Hematopoietic multipotent progenitor cell (in vitro differentiated cells): ENCODE measurements at places on chromosomes 2 and 18. TPM values are rescaled to one million over a fixed set of nuclear protein-coding genes. Genes with fewer than 3 reads are reported as not detected.

DNA sequence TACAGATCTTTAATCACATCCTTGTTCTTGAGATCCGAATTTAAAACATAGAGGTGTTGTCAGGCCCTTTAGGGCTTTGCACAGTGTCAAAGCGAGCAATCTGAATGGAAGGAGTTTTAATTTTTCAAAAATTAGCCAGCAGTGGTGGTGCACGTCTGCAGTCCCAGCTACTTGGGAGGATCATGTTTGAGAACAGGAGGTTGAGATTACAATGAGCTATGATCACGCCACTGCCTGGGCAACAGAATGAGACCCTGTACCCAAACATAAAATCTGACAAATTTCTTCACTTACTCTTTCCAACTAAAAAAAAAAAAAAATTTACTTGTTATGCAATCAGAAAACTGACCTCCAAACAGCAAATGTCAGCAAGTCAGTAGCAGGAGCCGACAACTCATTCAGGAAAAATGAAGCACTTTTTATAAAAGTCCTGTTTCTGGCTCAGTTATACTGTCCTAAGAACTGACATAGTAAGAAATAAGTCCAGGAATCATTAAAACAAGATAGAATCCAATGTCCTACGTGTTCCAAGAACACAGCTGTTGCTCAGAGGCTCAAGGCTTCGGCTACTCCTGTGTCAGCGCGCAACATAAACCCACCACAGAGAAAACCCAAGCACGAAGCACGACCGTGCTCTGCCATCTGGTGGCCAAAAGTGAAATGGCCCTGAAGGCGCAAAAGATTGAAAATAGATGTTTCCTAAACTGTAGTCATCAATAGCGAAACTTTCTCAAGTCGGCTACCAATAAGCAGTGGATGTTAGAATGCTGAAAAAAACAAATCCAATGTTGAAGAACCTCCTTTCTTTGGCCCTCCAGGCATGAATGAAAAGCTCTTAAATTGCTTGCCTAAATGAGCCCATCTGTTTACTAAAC is 138.1 kb downstream of the INO80D start:
- peak; percentile 16 for DNase-seq

DNA sequence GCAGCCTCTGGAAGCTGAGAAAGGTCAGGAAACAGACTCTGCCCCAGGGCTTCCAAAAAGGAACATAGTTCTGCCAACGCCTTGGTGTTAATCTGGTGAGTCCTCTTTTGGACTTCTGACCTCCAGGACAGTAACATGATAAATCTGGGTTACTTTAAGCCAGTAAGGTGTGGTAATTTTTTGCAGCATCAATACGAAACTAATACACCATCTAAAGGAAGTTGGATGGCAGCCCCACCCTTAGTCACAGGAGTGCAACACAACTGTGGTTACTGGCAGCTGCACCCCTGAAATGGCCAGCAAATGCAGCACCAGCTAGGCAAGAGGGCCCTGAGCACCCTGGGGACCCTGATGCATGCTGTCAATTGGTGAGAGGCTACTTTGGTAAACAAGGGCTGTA is 25.8 kb downstream of the CREG2 start:
- DNase-seq: no peak

- no peak for DNase-seq
These were observed 12.0 kb upstream of the C2orf66 start for GRCh38 chr2:196821195-196821594.

The PTPRN gene
- under 0.01 TPM for total RNA-seq

DNA sequence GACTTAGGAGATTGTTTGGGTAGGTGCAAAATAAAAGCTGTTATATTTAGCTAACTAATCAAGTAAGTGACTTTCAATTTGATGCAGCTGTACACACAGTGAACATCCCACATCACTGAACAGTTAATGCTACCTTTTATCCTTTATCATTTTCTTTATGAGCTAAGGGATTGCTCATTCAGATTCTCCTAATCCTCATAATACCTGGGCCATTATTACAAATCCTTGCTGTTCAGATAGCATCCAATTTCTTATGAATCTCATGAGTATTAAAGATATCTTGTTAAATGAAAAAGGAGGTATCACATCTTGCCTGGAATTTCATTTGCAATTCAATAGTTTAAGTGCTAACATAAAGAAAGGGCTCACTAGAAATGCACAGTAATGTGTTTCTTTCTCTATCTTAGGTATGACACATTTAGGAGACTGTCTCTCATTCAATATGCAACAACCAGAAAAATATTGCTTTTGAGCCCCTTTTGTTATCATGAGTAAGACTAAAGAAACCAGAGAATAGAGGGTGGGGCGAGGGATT is 918.5 kb downstream of the CBLN2 start:
- no peak for DNase-seq

The KCNK3 gene
- total RNA-seq: under 0.01 TPM

The SOX11 gene
- not detected for total RNA-seq

DNA sequence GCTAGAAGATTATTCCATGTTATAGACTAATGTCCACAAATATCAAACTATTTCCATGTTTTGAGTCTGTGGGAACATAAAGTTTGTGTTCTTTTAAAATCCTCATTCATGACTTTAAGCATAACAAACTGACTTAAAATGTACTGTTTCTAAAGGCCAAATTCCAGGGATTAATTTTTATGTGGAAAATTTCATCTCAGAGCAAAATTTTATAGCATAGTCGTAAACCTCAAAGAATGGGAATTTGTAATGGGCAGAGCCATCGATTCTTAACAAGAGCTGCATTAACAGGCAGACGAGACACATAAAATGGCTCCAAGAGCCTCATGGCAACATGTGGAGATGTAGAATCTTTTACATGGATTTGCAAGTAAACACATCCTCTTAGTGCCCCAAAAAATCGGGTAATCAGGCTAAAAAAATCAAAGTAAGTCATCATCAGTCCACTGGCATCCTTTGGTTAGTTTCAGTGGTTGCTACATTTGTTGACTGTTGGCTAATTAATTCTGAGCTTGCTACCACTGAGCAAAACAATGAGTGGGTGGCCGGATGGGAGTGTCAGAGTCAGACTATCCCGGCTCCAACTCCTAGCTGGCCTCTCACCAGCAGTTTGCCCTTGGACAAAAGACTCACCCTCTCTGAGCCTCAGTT is 119.6 kb downstream of the FAM210A start:
- DNase-seq: no peak

- DNase-seq: peak; percentile 59
These were observed 99.8 kb downstream of the UXS1 start for GRCh38 chr2:106094131-106094841.

DNA sequence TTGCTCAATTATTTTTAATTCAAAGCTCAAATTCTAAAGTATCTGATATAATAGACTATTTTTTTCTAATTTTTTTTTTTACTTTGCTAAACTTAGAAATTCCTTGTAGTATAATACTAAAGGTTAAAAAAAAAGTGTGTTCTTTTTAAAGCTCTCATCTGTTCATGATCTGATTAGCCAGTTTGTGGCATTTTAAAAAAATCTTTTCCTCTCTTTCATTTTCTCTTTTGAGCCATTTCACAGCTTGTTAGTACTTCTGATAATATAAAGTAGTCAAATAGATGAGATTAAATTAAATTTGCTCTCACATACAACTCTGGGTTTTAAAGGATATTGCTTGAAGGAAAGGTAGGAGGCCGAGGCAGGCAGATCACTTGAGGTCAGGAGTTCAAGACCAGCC is 40.7 kb upstream of the NEMP2 start:
- peak; percentile 68 for DNase-seq

The LRRC30 gene
- total RNA-seq: not detected

DNA sequence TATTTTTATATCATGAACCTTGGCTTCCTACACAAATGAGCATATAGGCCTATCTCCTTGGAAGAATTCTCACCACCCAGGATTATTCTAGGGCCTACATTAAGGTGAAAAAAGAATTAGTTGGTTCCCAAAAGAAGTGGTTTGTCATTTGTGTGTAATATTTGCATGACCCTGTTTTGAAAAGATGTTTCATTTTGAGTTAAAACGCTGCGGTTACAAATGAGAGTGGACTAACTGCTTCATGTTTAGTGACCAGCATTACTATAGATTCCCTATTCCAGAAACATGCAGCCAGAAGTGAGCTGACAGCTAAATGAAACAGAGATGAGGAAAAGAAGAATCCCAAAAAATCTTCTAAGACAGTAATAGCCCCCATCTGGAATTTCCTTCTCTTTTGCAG is 44.1 kb upstream of the TMEM178A start:
- DNase-seq: no peak

- DNase-seq: peak; percentile 37
These were observed 48.0 kb downstream of the TRABD2A start for GRCh38 chr2:84832772-84833461.

DNA sequence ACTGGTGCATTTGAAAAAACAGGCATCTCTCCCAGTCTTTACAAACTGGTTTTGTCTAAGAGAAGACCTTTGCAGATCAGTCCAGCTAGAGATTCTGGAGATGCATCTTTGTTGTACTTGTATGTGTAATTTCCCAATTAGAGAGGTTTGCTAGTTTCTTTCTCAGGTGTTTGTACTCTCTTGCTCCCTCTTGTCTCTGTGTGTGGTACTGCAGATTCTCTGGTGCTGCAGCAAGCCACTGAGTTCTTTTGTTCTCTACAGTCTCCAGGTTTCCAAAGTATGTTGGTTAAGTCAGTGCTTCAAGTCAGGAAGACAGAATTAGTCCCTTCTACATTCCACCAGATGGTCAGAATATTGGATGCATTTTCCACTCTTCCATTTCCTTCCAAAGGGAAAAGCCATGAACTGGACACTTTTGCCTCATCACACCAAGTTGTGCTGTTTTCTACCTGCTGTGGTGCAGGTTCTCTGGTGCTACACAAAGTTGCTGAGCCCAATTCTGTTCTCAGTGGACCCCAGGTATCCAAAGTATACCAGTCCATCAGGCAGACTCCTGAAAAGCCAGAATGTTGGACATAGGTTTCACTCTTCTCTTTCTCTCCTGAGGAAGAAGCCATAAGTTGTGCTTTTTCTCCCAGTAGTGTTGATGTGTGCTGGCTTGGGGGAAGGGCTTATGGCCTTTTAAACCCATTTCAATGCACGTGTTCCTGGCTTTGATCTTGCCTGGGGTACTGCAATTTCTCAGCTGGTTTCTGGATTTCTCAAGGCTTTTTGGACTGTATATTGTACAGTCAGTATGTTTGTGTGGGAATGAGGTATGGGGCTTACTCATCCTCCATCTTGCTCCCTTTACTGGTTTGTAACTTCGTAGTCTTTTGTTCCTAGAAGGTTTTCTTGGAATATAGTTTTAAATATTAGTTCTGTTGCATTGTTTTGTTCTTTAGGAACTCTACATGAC is 29.8 kb downstream of the EPC2 start:
- no peak for DNase-seq

DNA sequence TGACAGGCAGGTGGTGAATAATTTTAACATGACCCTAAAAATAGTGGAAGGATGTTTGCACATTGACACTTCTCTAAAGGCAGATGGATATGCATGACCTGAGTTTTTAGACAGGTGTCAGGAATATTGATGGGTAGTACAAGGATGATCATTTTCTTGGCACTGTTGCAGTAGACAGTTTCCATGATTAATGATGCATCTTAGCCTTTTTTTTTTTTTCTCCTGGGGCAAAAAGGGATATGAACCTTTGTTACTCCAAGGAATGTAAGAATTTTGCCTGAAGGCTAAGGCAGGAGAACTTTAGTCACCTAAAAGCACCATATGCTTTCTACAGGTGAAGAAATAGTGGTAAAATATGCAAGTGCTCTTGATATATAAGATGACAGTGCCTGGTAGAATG is 136.3 kb upstream of the CAVIN2 start:
- DNase-seq: no peak

DNA sequence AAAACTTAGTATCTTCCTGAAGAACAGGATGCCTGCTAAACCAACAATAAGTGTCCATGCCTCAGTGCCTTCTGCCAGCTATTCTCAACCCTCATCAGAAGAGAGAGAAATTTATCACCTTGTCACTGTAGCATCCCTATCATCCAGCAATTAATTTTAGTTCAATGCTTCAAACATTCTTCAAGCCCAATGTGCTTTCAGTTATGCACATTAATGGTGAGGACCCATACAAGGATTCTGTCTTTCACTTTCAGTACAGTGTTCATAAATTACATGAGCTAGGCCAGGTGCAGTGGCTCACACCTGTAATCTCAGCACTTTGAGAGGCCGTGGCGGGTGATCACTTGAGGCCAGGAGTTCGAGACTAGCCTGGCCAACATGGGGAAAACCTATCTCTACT is 47.0 kb upstream of the MSH6 start:
- no peak for DNase-seq

- no peak for DNase-seq
These were observed 149.7 kb upstream of the KLHL29 start for GRCh38 chr2:23235292-23235691.

The ACOXL gene
- total RNA-seq: under 0.01 TPM

DNA sequence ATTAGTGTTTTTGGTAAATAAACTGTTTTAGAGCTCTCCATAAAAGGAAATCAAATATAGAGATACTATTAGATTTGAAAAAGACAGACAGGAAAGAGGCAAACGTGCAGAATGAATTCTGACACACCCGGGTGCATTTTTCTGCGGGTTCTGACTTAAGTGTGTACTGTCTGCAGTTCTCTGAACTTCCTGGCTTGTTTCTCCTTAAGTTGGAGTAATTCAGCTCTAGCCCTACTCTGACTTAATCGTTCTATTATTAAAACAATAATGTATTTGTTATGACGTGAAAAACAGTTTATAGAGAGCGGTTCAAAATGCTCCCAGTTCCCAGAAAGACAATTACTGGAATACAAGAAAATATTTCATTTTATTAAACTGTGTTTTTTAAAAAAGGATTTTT is 305.9 kb downstream of the ARHGAP15 start:
- no peak for DNase-seq

- no peak for DNase-seq
These were observed 790.1 kb downstream of the CNTNAP5 start for GRCh38 chr2:124814968-124815745.

GRCh38 chr2:105866216-105867185 is 121.8 kb downstream of the NCK2 start:
- no peak for DNase-seq

GRCh38 chr2:203675086-203675485 is 31.4 kb upstream of the CD28 start:
- no peak for DNase-seq

- DNase-seq: no peak
These were observed 89.3 kb upstream of the TEX51 start for GRCh38 chr2:126809340-126809739.
